ENCODE measurements at places on chromosomes 3 and 15.

DNA sequence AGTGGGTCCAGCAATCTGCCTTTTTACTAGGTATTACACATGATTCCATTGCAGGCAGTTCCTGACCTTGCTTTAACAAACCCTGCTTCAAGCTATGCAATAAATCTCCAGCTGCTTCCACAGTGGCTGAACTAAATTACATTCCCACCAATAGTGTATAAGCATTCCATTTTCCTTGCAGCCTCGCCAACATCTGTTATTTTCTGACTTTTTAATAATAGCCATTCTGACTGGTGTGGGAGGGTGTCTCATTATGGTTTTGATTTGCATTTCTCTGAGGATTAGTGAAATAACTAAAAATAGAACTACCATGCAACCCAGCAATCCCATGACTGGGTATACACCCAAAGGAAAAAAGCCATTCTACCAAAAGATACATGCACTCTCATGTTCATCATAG, 36.4 kb upstream of the DNAJC13 start:
- no peak for DNase-seq

- no peak for DNase-seq
Measured at GRCh38 chr15:40693904-40694687, 878 bp upstream of the RAD51 start.

GRCh38 chr3:124985349-124985748, 50.8 kb upstream of the MUC13 start:
- DNase-seq = peak; percentile 91

DNA sequence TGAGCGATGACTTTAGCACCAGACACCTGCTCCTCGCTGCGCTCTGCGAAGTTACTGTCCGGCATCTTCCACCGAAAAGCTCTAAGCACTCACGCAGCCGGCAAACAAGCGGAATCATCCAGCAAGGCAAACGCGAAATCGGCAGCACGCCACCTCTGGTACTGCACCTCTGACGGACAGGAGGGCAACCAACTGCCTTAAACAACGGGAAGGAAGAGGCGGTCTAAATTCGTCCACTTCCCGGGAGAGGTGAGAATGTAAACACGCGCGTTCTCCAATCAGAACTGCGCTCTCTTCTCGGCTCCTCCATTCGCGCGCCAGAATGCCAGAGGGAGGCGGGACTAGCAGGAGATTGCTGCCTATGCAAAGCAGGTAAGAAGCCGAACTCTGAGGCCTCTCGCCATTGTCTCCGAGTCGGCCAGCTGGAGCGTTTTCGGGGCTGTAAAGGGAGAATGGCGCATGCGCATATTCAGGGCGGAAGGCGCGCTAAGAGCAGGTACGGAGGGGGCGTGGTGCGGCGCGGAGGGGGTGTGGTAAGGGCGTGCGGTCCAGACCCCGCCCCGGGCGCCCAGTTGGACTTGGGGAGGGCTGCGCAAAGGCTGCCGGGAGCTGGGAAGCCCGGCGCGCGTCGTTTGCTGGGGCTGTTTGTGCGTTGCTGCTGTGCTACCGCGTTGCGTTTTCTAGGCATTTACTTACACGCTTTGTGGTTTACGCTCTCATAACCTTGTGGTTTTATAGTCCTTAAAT, at the start of the genes BTD and HACL1:
BTD (plus strand) TSS at position 347 of the 747 bp plus-strand sequence. CDS start 33,695 bp downstream, outside the sequence.
HACL1 (minus strand) TSS at position 171 of the 747 bp plus-strand sequence; CDS start at position 65, 106 bp downstream.
- peak; percentile 100 for DNase-seq

DNA sequence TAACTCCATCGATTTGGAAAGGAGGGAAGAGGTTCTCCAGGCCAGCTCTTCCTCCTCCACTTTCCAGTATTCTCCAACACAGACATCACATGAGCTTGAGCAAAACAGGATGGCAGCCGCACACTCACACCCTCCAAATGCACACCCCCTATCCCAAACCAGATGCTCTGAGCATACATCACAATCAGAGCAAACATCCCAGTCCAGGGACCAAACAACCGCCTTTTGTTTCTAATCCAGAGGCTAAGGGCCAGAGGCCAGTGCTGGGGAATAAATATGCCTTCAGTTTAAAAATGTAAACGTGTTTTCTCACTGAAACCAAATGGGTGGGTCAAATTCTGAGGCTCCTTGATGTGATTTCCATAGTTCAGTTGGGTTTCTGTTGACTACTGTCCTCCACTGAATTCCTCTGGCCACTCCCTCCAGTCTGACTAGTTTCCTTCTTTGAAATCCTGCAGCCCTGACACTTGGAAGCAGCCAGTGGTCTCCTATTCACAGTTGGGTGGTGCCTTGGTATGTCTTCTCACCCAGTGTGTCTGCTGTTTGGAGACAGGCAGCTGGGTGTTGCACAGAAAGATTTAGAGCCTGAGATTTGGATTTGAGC, 19.2 kb upstream of the MFGE8 start:
- DNase-seq = no peak

DNA sequence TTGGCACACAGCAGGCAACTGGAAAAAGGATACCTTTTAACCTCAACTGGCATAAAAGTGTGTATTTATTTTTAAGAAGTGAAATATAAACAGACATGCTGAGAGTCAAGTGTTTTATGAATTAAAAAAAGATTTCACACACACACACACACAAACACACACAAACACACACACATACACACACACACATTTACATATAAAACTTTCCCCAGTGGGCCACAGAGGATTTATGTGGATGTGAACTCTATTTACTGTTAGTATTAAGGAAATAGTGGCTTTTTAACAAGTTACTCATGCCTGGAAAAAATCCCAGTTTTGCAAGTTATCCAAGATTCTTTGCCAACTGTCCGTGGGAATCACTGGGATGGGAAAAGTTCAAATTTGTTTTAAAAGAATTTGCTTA, 725.9 kb upstream of the NR2F2 start:
- DNase-seq = peak; percentile 94

DNA sequence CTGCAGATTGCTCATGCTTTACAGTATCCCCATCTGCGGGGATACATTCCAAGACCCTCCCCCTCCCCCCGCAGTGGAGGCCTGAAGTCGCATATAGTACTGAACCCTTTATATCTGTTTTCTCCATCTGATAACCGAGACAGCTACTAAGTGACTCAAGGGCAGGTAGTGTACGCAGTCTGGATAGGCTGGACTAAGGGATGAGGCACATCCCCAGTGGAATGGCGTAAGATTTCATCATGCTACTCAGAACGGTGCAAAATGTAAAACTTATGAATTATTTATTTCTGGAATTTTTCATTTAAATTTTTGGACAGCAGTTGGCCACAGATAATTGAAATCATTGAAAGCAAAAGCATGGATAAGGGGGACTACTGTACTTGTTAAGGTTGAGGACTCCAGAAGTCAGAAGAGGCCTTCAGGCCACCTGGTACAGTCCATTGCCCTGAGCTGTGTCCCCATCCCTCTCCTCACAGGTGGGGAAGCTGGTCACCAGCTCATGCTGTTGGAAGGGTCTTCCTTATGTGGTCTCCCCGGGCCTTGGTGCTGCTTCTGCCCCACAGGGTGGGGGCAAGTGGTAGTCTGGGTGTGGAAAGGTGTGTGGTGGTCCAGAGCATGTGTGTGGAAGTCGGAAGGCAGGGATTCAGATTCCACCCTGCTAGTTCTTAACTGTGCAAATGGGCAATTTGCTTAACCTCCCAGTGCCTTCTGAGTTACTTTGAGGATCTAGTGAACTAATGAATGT, 72.0 kb downstream of the HCN4 start:
- no peak for DNase-seq

- DNase-seq = no peak
Measured at GRCh38 chr3:103690536-103690935, 1255.7 kb downstream of the ZPLD1 start.

DNA sequence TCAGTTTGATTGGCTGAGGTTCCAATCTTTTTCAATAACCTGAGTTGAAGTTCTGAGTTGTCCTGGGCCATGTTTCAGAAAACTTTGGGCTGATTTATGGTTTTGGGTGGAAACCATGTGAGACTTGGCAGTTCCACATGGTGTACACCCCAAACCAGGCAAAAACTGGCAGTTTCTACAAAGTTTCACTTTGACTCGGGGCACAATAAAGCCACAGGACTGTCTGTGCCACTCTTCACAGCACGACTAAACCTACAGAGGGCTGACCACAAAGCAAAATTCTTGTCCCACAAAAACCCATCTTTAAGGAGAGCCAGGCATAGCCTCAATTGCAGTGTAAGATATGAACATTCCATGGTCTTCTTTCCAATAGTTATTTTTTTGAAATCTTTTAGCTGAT, 155.0 kb downstream of the DUT start:
- no peak for DNase-seq

DNA sequence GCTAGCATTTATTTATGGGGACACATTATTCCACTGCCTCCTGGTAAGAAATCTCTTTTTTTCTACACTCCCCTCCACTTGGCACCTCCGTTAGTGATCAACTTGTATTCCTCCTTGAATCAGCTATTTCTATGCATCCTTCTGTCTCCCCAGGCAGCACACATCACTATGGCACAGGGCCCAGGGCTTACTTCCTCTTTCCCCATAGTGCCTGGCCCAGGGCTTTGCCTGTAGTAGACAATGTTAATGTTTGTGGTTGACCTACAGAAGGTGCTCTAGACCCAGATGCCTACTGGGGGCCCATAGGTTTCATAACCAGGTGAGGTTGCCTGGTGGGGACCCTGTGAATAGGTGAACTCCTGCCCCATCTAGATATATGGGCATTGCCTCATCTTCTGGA, 44.9 kb downstream of the EPHB1 start:
- DNase-seq = no peak

DNA sequence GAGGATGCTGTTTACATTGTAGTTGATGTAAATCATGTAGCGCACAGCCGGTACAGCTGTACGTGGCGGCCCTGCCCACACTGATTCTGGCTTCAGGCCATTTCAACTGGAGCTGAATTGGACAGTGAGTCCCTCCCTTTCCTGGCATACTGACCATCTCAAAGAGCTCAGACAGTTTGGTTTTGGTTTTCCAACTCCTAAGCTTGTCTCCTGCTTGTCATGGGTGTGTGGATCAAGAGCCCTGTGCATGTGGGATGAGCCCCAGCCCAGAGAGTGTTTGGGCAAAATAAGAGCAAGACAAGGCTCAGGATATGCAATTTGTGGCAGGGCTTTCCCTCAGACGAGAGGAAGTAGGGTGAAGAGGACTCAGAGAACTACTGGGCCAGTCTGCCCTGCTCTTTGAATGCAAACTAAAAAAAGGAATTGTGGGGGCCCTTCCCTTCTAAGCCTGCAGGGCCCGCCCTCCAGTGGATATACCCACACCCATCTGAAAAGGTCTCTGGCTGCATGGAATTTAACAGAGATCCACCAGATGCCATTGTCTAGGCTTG, 13.3 kb downstream of the ITGA11 start:
- no peak for DNase-seq

- DNase-seq = no peak
Measured at GRCh38 chr3:108548886-108549285, 38.5 kb upstream of the MYH15 start.

- peak; percentile 91 for DNase-seq
Measured at GRCh38 chr3:63949005-63949404, 36.8 kb upstream of the SCAANT1 start.

- no peak for DNase-seq
Measured at GRCh38 chr3:141337523-141337854, 30.8 kb upstream of the ZBTB38 start.

GRCh38 chr3:129417326-129417725, 11.1 kb downstream of the EFCAB12 start:
- DNase-seq = no peak

GRCh38 chr15:39453620-39454019, 127.3 kb upstream of the THBS1 start:
- DNase-seq = no peak

Data from fibroblast of skin of back (primary cell).